ENCODE measurements at places on chromosomes 11 and 22. TPM values are rescaled to one million over a fixed set of nuclear protein-coding genes. Genes with fewer than 3 reads are reported as not detected.

DAGLA gene
- total RNA-seq, result 5.7 TPM

APLNR gene
- total RNA-seq, result 2.2 TPM

ARVCF gene
- 19.4 TPM for total RNA-seq

PAX6 gene
- total RNA-seq, result 2.0 TPM

SMIM35 gene
- total RNA-seq, result not detected

DNA sequence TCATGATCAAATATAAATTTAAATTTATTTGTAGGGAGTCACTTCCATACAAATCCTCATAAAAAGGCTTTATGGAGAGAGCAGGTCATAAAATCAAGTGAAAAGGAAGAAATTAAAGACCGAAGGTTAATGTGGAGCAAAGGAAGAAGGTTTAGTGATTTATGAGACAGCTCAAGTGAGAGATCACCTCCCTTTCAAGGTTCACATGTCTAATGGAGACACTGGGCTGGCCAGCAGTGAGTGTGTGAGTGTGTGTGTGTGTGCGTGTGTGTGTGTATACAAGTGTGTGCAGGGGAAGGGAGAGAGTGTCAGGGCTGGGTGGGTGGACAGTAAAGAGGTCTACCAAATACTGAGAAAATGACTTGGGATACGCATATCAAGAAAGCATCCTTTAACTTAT lies 251.2 kb downstream of the FAT3 start:
- H3K4me3 ChIP-seq, result no peak overlapping the region
- no peak for DNase-seq
- no peaks in the 10 kb centered on the region for H3K4me1 ChIP-seq
- no peaks in the 10 kb centered on the region for H3K27me3 ChIP-seq
- no peak overlapping the region for H3K27ac ChIP-seq

DNA sequence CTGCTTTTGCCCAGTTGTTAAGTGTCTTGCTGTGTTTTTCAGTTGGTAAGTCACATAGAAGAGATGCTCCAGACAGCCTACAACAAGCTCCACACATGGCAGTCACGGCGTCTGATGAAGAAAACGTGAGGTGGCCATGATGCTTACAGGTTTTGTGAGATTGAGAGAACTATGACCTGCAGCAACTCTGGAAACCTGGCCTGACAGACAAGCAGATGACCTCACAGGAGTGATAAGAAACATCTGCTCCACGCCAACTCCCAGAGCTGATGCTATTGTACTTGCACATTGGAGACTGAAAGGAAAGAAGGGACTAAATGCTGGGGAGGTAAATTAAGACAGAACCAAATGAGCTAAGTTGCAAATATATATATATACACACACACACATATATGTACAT lies 28.6 kb upstream of the LDHA start:
- H3K27me3 ChIP-seq, result no peaks in the 10 kb centered on the region
- DNase-seq, result no peak
- peaks cover 63% of the 10 kb centered on the region for H3K36me3 ChIP-seq

GRCh38 chr22:37392721-37393328 lies 34.5 kb downstream of the ELFN2 start:
- no peaks in the 10 kb centered on the region for H3K36me3 ChIP-seq
- no peak for DNase-seq
- H3K27ac ChIP-seq, result no peak overlapping the region
- H3K4me3 ChIP-seq, result no peak overlapping the region

GRCh38 chr11:46721286-46721685 lies 2.3 kb downstream of the F2 start:
- H3K36me3 ChIP-seq, result no peaks in the 10 kb centered on the region
- H3K27ac ChIP-seq, result no peak overlapping the region
- peaks cover 5% of the 10 kb centered on the region for H3K4me1 ChIP-seq
- no peaks in the 10 kb centered on the region for H3K27me3 ChIP-seq
- DNase-seq, result no peak

GRCh38 chr22:24157822-24158135 lies 23.5 kb upstream of the SUSD2 start:
- H3K27me3 ChIP-seq, result no peaks in the 10 kb centered on the region
- no peak overlapping the region for H3K27ac ChIP-seq
- no peaks in the 10 kb centered on the region for H3K36me3 ChIP-seq
- H3K4me1 ChIP-seq, result peaks cover 5% of the 10 kb centered on the region
- H3K4me3 ChIP-seq, result no peak overlapping the region

GRCh38 chr11:130208241-130209127 lies 48.9 kb downstream of the ST14 start:
- no peak overlapping the region for H3K27ac ChIP-seq
- no peaks in the 10 kb centered on the region for H3K27me3 ChIP-seq
- H3K4me3 ChIP-seq, result no peak overlapping the region
- H3K4me1 ChIP-seq, result no peaks in the 10 kb centered on the region
- peaks cover 23% of the 10 kb centered on the region for H3K36me3 ChIP-seq
- DNase-seq, result no peak

- no peaks in the 10 kb centered on the region for H3K27me3 ChIP-seq
- no peak overlapping the region for H3K4me3 ChIP-seq
- DNase-seq, result no peak
- H3K27ac ChIP-seq, result no peak overlapping the region
- H3K36me3 ChIP-seq, result no peaks in the 10 kb centered on the region
Measured at GRCh38 chr22:45830531-45831245, 146.3 kb downstream of the WNT7B start.

DNA sequence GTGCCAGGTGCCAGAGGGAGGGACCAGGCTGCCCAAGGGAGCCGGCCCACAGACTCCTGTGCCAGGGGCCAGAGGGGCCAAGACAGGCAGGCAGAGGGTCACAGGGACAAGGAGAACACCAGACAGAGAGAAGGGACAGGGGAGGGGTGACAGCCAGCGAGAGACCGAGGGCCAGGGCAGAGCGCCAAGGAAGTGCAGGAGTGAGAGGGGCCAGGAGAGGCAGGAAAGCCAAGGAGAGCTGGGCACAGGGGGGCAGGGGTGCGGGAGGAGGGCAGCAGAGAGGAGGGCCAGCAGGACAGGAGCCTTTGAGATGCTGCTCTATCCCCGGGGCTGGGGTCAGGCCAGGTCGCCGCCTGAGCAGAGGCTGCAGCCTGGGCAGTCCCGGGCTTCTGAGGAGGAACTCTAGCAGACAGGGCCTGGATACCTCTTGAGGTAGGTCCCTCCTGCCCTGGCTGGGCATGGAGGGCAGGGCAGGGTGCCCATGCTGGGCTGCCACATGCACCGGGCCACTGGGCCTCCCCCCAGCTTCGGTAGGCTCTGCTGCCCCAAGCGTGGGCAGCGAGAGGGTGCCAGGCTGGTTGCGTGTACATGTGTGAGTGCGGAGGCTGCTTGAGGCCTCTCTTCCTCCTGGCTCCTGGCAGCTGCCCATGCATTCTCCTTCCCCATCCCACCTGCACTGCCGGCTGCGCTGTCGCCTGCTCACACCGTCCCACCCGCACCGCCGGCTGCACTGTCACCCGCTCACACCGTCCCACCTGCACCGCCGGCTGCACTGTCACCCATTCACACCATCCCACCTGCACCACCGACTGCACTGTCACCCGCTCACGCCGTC lies 12.2 kb downstream of the LSP1 start:
- DNase-seq, result peak; percentile 65
- no peak overlapping the region for H3K27ac ChIP-seq
- no peaks in the 10 kb centered on the region for H3K36me3 ChIP-seq
- H3K4me1 ChIP-seq, result peaks cover 8% of the 10 kb centered on the region

GRCh38 chr11:78193806-78194205 lies 5.1 kb downstream of the USP35 start:
- no peak overlapping the region for H3K4me3 ChIP-seq
- no peaks in the 10 kb centered on the region for H3K36me3 ChIP-seq
- peak overlapping the region; percentile 85 for H3K27ac ChIP-seq
- no peak for DNase-seq

GRCh38 chr11:84518631-84519183 lies 1108.4 kb downstream of the DLG2 start:
- no peak for DNase-seq
- no peaks in the 10 kb centered on the region for H3K36me3 ChIP-seq
- H3K27ac ChIP-seq, result no peak overlapping the region
- no peaks in the 10 kb centered on the region for H3K27me3 ChIP-seq
